ENCODE measurements at places on chromosomes 12 and 14.

- peak; percentile 13 for DNase-seq
These were observed 752 bp downstream of the DACT1 start for GRCh38 chr14:58638231-58639197.

DNA sequence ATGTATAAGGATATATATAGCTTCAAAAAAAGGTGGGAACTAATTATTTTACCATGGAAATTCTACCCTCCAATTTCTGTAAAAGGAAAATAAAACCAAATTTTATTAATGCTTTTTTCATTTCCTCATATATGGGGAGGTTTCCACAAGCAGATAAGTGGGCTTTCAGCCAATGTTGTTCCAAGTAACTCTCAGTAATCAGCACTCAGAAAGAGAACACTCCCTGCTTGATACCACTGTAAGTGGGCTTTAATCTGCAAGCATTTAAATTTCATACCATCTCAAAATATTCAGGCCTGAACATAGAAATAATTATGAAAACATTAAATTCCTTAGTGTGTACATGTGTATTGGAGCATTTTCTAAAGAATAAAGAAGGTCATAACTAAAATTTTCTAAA lies 827.6 kb downstream of the C12orf50 start:
- DNase-seq = no peak

DNA sequence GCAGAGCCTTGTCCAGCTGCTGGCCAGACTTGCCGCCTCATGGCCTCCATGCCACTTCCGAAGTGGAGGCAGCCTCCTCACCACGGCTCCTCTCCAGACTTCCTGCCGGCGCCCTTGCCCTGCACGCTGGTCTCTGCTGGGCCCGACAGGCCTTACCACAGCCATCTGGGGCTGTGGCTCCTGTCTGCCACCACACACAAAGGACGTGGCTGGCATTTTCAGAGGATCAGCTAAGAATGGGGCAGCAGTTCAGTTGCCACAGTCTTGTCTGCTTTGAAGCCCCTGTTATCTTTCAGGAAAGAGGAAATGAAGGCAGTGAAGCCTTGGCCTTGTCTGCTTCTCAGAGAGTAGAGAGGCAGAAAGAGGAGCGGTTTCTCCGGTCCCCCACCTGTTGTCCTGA lies 178.0 kb upstream of the FKBP4 start:
- no peak for DNase-seq

GRCh38 chr14:101409006-101409543 lies 152.2 kb upstream of the DIO3 start:
- no peak for DNase-seq

- no peak for DNase-seq
These were observed 22.2 kb downstream of the RALGAPA1 start for GRCh38 chr14:35786856-35787255.

DNA sequence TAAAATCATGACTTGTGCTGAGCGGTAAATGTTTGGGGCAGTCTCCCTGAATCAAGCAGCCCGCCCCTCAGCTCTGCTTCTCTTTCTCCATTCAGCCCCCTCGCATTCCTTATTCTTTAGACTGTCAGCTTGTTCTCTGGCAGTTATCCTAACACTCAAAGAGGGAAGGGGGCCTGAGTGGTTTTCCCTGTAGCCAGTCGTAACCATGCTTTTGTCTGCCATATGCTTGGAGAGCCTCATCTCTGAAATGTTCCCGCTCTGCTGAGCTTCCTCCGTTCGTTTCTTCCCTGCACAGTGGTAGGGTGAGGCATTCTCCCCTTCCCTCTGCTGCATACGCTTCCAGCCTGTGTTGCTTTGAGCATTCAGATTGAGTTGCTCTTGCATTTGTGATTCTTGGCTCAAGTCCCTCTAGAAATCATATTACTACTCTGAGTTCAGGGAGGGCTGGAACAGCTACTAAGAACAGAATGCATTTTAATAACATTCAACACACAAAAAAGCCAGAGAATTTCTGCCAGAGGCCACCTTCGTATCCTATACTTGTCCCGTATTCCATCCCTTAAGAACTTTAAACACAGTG lies 119.7 kb downstream of the FBXL14 start:
- no peak for DNase-seq

GRCh38 chr12:39931231-39931630 lies 174.7 kb downstream of the SLC2A13 start:
- no peak for DNase-seq

DNA sequence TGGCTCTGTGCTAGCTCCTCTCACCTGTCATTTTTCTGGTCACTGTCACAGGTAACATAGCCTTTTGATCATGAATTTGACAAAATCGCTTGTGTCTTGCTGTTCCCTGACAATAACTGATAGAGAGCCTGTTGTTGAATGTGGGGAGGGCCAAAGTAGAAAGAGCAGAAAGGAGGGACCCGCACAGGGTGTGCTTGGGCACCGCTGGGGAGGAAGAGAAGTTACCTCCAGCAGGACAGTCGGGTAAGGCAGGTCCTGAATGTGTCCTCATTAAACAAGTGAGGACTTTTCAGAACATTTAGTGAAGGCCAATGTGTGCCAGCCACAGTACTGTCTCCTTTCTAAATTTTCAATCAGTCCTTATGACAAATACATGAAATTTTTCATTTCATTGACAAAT lies at the start of gene RNASE12:
RNASE12 (minus strand) TSS at position 142 of the 400 bp plus-strand sequence. CDS start 653 bp downstream, outside the sequence.
- DNase-seq = no peak

DNA sequence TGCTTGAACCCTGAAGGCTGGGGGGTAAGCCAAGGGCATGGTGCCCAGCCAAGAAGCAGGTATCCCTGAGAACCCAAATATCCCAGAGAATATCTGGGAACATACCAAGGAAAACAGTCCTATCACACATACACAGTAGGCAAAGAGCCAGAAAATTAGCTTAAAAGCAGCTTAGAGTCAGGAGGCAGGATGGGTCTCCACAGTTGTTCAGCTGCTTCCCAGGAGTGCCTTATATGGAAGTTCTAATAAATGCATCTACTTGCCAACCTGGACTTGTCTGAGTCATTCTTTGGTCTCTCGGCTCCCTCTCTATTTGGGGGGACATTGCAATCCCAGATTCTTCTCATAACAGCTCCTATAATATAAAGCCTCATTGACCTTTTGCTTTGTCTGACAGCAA lies 9.0 kb upstream of the GPR135 start:
- DNase-seq = no peak

GRCh38 chr12:31225656-31226535 lies 100.1 kb downstream of the SINHCAF start:
- no peak for DNase-seq

- DNase-seq = no peak
These were observed 371.2 kb downstream of the BTG1 start for GRCh38 chr12:91774434-91774921.

DNA sequence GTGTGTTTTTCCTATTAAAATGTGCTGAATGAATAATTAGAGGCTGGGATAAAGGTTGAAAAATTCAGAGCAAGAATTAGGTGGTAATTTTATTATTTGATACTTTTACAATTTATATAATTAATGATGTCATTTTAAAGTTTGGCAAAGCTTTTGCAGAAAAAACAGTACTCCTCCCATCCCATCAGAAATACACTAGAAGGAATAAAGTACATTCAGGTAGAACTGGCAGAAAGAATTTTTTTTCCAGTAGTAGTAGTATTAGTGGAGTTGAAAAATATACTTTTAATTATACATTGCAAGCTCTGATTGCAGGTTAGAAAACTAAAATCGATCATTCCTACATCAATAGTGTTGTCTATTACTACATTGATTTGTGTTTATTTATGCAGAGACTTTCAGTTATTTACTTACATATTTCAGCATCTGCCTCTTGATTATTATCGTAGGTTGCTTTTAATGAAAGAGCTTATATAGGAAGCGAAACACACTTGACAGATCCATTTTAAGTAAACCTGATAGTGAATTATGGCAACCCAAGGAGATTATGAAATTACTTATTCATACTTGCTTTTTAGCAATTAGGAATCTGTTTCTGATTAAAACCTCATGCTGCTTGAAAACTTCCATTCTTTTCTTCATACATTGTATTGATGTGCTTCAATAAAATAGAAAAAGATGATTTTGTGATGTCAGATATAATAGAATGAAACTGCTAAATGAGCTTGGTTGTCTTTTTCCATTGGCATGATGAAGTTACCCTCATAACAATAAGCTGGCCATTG lies 10.1 kb downstream of the FOXG1 start:
- no peak for DNase-seq

DNA sequence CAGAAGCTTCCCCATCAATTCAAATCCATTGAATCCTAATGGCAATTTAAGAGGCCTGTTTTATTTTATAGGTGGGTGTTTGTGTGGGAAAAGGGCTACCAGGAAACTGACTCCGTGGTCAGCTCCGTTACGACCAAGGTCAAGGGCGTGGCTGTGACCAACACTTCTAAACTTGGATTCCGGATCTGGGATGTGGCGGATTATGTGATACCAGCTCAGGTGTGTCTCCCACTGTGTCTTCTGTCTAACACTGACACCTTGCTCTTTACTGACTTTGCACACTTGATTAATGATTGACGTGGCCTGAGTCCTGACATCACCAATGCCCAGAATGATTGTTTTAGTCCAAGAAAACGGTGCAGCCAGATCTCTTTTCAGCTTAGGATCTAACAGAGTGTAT lies 7.1 kb downstream of the P2RX4 start:
- DNase-seq = no peak

GRCh38 chr14:26526137-26526536 lies 71.7 kb downstream of the NOVA1 start:
- DNase-seq = no peak

GRCh38 chr14:53896726-53897125 lies 59.9 kb downstream of the BMP4 start:
- DNase-seq = no peak

GRCh38 chr12:129885287-129885686 lies 18.5 kb downstream of the TMEM132D start:
- no peak for DNase-seq

DNA sequence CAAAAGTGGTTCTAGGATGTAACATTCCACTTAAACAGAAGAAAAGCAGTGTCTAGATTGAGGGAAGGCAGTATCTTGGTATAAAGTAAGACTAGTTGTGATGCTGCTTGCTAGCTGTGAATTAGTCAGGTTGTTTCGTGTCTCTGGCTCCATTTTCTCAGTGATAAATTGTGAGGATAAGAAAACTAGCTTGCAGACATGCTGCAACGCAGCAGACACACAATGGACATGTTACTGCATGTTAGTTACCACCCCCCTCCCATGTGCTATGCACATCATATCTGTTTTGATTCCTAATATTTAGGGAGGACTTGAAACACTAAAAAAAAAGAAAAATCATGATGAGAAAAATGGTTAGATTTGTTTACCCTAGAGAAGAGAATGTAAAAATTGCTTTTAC lies 2.9 kb downstream of the CCNK start:
- DNase-seq = no peak

GRCh38 chr12:11059784-11060183 lies 2.3 kb downstream of the TAS2R46 start:
- no peak for DNase-seq

- no peak for DNase-seq
These were observed 5.2 kb upstream of the PRH1 start for GRCh38 chr12:10889226-10889625.

- DNase-seq = no peak
These were observed 569.9 kb downstream of the TMTC2 start for GRCh38 chr12:83256562-83256961.

GRCh38 chr12:94616203-94616729 lies 34.1 kb downstream of the TMCC3 start:
- DNase-seq = no peak

GRCh38 chr14:85580536-85581140 lies 50.7 kb downstream of the FLRT2 start:
- DNase-seq = no peak

DNA sequence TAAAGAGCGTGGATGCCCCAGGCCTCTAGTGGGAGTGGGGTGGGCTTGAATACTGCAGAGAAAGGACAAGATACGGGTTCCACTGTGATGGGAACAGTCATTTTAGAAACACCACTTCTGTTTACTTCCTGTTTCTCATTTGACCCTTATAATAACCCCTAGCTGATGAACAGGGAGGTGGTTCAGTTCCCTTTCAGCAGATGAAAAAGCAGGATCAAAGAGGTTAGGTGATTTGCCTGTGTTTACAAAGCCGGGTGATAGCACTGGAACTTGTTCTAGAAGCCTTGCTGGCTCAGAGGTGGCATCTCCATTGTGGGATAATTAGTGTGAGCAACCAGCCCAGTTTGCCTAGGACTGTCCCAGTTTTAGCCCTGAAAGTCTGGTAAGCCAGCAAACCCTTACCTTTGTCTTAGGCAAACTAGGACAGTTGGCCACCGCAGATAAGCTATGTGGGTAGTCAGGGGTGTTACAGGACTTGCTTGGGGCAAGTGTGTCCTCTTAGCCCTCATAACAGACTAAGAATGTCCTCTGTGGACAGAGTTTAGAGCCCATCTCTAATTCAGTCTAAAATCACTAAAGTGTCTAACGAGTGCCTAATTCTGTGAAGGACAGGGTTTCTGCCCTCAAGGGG lies 7.5 kb upstream of the LRP1-AS start:
- DNase-seq = no peak

- no peak for DNase-seq
These were observed 8.3 kb upstream of the TTC5 start for GRCh38 chr14:20314026-20314425.

- no peak for DNase-seq
These were observed 165.4 kb downstream of the DERA start for GRCh38 chr12:16076557-16076956.

DNA sequence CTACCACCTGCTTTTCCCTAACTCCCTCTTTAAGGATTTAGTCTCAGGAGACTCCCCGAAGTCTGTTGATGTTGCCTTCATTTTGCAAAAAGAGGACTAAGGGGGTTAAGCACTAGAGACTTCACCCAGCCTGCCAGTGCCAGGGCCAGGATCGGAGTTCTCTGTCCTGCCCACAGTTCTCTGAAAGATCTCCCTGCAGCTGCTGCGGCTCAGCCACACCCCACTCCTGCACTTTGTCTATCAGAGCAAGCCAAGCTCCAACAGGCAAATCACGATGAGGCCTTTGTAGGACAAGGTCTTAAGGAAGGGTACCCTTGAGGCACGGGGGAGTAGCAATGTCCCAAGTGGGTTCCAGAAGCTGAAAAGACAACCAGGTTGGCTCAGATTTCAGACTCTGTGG lies 148.8 kb upstream of the EGLN3 start:
- no peak for DNase-seq

DNA sequence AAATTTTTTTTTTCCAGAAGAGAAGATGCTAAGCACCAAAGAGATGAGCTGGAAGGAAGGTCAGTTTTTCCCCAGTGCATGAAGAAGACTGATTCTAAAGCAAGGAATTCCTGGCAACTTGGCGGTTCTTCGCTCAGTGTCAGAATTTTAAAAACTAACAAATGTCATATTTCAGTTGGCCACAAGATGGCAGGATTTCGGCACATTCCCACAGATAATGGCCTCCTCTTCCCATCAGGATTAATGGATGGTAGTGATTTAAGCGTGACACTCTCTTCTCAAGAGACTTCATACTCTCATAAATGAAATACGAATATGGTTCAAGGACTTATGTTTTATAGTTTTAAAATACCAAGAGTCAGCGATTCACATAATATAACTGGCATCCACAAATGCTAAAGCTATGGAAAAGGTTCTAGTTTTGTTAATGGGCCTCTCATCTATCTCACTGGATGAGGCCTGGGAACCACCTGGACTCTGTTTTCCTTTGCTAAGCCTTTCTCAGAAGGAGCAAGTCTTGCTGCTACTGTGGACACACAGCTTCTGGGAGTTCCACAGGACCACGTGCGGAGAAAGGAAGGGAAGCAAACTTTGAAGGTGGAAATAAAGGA lies 46.1 kb upstream of the PTPRO start:
- DNase-seq = no peak

- DNase-seq = no peak
These were observed 21.9 kb downstream of the DHRS2 start for GRCh38 chr14:23657959-23658470.

- DNase-seq = no peak
These were observed 1.1 kb downstream of the ALDH6A1 start for GRCh38 chr14:74083161-74083560.

GRCh38 chr12:77940011-77940423 lies 109.3 kb downstream of the NAV3 start:
- DNase-seq = no peak

All from stimulated activated CD4-positive, alpha-beta T cell treated with anti-CD3 and anti-CD28 coated beads, Interleukin-15, amount 100 ng/mL, for 1 hour (primary cell).